DMS53 (cell line): ENCODE measurements at places on chromosomes 7 and 10.

DNA sequence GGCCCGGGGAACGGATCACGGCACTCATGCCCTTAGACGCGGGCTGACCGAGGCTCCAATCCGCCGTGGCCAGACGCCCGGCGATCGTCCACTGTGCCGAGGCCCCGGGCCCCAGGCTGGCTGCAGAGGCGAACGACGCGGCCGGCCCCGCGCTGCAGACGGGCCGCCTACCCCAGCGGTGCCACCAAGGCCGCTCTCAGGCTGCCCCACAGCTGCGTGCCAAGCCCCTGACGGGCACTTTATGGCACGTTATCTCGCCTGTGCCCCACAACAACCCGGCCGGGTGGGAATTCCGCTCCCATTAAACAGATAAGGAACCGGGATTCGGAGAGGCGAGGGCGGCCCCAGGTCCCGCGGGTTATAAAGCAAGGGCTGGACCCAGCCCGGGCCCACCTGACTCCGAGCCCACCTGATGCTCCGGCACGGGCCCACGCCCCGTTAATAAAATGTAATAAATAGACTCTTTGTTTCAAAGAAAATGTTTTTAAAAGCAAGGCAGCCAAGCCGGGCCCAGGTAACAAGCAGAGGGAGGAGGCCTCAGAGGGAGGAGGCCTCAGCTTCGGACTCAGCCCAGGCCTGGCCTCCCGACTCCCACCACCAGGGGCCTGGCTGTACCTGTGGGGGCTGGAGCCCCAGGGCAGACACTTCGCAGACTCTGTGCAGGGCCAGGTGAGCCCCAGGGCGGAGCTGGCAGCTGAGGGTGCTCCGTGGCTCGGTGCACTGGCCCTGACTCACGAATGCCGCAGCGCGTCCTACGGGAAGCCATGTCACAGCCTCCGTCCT, 79.7 kb downstream of the FOXL3 start:
- no peak for DNase-seq

DNA sequence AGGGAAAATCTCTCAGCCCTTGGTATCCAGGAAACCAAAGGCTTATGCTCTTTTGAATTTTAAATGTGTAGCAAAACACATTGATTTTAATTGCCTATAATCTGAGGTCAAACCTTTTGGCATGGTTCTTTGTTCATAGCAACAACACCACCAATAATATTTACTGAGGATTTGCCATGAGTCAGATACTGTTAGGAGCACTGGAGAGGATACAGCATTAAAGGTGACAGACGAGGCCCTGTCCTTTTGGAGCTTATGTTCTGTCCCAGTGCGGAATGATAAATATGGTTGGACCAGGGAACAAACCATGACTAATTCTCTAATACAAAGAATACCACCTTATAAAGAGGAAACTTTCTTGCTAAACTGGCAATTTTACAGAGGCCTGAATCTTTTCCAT, 176.6 kb downstream of the CTNNA3 start:
- DNase-seq: peak; percentile 67

- DNase-seq: no peak
These were observed 12.7 kb upstream of the DMTF1 start for GRCh38 chr7:87139514-87139913.

- DNase-seq: no peak
These were observed 230.1 kb downstream of the WDR11 start for GRCh38 chr10:121081306-121081705.

DNA sequence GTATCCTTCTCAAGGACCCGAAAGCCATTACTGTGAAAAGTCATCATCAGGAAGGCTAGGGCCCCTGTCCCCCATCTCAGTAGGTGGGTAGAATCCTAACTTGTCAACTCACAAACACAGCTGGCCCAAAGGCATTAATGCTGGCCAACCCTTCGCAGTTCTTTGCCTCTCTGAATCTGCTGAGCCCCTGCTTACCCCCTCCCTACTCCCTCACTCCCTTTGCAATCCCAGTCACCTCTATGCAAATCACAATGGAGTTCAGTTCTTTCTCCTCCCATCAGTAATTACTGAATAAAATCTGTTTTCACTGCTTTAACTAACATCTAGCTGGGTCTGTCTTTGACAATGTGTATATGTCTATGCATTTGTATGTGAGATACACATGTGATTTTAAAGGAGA, 38.1 kb upstream of the AOAH start:
- no peak for DNase-seq

DNA sequence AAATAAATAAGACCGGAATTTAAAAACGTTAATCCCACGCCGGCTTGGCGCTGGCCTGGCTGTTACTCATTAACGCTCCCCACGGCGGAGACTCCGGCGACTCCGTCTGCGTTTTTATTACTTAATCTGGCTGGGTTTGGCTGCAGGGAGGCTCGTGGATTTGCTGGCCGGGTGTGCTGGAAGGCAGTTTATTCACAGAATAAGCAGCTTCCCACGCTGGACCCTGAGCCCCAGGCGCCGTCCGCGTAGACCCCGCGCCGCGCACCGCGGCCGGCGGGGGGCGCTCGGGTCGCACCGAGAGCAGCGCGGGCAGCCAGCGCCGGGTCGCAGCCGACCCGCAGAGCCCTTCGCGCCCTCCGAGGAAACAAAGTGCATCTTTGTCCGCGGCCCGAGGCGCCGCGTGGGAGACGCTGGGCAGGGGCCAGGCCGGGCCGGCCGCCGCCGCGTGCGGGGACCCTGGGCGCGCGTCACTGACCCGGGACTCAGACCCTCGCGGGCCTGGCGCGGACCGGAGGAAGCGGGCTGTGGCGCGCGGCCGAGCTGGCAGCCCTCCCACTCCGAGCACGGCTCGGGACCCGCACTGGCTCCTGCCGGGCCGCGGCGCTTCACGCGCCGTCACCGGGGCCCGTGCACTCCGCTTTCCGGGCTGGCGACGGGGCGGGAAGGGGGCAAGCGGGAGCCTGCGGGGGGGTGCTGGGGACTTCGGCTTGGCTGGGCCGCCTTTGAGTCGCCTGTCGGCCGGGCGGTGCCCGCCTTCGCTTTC, 587 bp upstream of the GRK5 start:
- peak; percentile 84 for DNase-seq

GRCh38 chr10:35643151-35644049, 1.3 kb upstream of the FZD8 start:
- peak; percentile 17 for DNase-seq

DNA sequence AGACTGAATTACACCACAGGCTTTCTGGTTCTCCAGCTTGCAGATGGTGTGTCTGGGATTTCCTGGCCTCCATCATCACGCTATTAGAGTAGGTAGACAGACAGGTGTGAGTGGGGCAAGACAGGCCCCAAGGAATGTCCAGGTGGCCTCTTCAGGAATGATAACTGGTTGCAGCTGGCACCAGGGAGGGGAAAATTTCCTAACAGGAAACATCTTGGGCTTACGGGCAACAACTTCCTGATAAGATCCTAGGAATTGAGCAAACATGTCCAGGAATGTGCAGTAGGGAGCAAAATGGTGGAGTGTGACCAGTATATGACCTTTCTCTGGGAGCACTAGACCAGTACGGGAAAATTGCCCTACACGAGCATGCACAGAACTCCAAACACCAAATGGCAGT, 11.3 kb downstream of the XRCC2 start:
- no peak for DNase-seq

DNA sequence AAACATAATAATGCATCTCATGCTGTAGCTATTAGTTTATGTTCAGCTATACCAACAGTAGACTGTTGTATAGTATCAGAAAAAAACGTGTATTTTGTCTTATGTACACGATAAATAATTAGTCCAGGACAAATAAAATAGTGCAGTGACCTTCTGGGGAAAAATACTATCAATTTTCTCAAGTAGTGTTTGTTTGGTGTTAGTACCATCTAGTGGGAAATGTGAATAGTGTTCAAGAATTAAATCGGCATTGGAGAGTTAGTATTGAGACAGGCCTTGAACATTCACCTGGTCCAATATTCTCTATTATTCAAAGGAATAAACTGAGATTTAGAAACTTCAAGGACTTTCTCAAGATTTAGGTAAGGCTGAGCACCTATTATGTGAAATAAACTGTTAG, 21.7 kb upstream of the OR2A5 start:
- peak; percentile 62 for DNase-seq

GRCh38 chr10:89074120-89074519, 83.5 kb downstream of the FAS start:
- no peak for DNase-seq

GRCh38 chr7:75982306-75983064, 11.9 kb downstream of the TMEM120A start:
- DNase-seq: no peak

DNA sequence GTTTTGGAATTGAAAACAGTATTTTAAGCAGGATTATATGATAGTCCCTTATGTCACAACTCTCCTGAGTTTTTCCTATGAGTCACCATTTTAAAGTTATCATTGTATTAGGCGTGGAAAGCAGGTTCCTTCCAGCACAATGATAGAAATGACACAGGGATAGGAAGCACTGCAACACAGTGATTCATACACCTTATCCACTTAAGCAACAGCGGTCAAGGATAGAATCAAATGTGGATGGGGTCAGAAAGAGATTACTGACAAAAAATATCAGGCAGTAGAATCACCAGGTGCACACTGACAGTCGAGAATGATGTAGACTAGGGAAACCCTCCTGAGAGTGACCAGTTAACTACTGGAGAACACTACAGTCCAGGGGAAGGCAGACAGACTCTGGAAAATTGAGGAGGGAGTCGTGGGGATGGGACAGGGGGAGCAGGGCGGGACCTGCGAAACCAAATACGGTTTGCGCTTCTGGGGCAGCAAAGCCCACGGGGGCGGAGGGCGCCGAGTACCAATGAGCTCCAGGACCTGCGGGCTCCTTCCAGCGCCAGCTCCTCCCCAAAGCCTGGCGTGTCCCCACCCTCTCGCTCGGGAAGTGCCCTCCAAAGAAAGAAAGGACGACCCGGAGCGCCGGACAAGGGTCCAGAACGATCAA, 479 bp downstream of the PNPLA8 start:
- DNase-seq: peak; percentile 79

DNA sequence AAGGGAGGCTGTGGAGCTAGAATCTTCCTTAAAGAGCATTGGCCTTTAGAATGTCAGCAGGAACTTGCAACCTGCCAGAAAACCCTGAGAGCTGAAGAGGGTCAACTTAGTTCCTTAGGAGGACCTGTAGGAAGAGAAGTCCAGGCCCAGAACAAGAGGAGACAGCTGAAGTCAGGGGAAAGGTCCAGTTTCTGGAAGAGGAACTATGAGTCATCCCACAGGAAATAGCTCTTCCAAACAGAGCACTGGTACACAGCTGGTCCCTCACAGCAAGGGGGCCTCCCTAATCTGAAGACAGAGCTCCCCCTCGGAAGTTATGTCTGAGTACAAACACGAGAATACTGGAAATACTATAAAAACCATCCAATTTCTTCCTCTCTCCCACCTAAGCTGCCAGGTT, 98.9 kb downstream of the HERPUD2 start:
- peak; percentile 44 for DNase-seq

- peak; percentile 53 for DNase-seq
These were observed 25.1 kb downstream of the PARD3 start for GRCh38 chr10:34789966-34790506.

DNA sequence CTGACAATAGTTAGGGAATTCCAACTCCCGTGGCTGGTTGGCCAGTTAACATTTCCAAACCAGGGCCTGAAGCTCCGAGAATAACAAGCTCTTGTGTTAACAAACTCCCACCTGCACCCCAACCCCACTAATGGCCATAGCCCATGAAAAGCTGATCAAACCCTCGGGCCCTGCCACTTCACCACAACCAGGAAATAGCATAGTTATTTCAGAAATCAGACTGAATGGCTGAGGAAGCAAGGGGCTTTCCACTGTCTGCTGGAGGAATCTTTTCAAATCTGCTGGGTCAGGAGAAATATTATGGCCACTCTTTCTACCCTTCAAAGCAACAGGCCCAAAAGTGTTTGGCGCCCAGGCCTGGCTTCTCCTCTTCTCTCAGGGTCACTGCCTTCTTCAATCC, 145.6 kb downstream of the GLCCI1 start:
- DNase-seq: no peak

DNA sequence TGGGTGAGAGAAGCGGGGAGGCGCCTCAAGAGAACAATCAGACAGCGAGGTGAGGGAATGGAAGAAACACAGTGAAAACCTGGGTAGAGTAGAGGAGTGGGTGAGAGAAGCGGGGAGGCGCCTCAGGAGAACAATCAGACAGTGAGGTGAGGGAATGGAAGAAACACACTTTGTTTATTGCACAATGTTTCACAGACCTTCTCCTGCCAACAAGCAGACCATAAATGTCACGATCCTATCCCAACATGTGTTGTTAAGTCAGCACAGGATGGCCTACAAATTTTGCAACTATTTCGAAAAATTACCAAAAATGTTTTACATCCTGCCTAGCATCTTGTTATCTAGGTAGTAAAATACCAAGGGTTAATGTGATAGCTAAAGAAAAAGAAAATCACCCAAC, 115.3 kb downstream of the JAZF1 start:
- DNase-seq: no peak

GRCh38 chr7:157488966-157489365, 152.2 kb downstream of the DNAJB6 start:
- DNase-seq: no peak

GRCh38 chr10:5814110-5815107, 1.2 kb upstream of the GDI2 start:
- peak; percentile 86 for DNase-seq

GRCh38 chr10:131880016-131880590, 20.7 kb upstream of the PPP2R2D start:
- no peak for DNase-seq

GRCh38 chr10:133277277-133277992, 767 bp upstream of the ADAM8 start:
- no peak for DNase-seq

DNA sequence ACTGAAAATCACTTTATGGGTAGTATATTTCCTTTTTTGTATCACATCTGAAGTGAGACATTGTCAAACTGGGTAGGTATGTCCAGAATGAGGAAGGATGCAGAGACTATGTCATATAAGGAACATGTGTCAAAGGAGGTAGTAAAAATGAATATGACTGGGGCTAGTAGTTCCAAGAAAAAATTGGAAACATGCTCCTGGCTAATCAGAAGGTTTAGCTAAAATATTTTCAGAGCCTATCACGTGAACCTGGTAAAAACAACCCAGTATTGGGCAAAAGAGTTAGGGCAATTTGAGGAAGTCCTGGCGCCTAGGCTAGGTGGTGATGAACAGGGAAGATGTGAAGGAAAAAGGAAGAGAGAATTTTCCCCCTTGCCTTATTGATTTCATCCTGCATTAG, 26.4 kb downstream of the ENTPD1 start:
- no peak for DNase-seq

GRCh38 chr7:48782511-48782910, 141.8 kb upstream of the CDC14C start:
- peak; percentile 91 for DNase-seq

DNA sequence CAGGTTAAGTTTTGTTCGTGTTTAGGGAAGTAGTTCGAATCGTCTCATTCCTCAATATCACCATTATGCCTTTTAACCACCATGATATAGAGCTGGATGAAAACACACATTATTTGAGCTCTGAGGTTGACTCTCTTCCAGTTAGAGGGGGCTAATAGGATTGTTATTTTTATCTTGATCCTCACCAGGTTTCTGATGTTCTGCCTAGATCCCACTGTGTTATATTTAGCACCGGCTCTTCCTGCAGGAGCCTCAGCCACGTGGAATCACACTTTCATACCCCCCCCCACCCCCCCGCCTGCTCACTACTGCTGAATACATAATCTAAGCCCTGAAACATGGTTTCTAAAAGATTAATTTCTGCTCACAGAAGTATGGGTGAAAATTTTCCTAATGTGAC, 88.3 kb downstream of the NRCAM start:
- DNase-seq: peak; percentile 81

- peak; percentile 62 for DNase-seq
These were observed 9.8 kb upstream of the CYP2C18 start for GRCh38 chr10:94673614-94674321.

GRCh38 chr7:67916571-67917436, 920.2 kb downstream of the TYW1 start:
- no peak for DNase-seq
